Cerebellar nuclear complex (tissue), 1 donor: ENCODE measurements at places on chromosomes 7 and 10.

DNA sequence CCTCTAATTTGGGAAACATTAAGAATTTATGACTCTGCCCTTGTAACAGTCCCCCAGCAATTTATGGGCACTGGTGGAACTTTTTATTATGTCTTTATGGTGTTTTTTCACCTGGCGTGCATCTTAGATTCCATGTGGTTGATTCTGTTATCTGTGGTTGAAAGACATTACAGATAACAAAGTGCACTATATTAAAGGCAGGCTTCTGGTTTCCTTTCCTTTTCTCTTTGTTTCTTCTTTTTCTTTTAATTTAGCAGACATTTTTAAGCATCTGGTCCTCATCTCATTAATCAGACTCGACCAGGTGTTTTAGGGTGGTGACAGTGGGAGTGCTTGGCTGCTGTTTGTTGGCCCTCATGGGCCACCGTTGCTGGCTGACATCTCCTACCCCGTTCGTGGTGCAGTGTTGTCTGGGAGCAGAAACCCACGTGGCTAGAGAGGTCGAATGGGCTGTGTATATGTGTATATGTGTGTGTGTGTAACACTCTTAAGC lies 77.4 kb downstream of the LRMDA start:
- DNase-seq, result no peak

DNA sequence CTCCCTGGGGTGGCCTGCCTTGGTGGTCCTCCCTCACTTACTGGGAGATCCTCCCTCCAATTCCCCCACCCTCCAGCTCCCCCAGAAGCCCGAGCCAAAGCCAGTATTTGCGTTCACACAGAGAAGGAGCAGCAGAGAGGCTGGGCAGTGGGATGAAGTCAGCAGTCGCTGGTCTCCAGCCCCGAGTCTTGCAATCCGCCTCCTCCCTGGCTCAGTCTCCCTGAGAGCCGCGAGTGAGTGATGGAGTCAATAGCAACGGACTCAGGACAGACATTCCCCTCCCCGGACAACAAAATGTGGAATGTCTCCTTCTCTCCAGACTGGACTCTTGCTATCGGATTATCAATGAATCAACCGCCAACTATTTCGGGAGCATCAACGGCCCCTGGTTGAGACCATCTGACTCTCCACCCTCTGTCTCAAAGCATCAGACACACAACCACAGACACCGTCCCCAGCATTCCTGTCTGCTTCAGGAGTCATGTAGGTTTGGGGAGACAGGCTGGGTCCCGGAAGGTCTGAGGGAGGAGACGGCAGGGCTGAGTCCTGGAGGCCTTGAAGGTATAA lies 178.4 kb downstream of the SH3PXD2A start:
- DNase-seq, result no peak

- DNase-seq, result no peak
These were observed 20.0 kb downstream of the FOXI2 start for GRCh38 chr10:127757033-127757432.

- DNase-seq, result no peak
These were observed 16.4 kb upstream of the C10orf120 start for GRCh38 chr10:122716025-122716424.

DNA sequence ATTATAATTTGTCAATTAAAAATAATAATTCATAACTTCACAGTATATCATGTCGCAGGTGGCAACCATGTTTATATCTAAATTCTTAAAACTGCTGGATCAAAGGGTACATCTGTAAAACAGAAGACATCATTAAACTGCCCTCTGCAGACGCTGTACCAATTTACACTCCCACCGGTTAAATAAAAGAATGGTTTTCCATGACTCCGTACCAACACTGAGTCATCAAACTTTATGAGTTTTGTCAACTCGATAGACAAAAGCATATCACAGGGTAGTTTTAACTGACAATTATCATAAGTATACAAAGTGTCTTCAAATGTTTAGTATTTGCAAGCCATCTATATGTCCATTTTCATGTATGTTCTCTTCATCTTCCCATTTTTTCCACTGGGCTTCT lies 5.7 kb upstream of the GSTK1 start:
- DNase-seq, result no peak

GRCh38 chr7:19016140-19016539 lies 101.3 kb downstream of the TWIST1 start:
- no peak for DNase-seq

DNA sequence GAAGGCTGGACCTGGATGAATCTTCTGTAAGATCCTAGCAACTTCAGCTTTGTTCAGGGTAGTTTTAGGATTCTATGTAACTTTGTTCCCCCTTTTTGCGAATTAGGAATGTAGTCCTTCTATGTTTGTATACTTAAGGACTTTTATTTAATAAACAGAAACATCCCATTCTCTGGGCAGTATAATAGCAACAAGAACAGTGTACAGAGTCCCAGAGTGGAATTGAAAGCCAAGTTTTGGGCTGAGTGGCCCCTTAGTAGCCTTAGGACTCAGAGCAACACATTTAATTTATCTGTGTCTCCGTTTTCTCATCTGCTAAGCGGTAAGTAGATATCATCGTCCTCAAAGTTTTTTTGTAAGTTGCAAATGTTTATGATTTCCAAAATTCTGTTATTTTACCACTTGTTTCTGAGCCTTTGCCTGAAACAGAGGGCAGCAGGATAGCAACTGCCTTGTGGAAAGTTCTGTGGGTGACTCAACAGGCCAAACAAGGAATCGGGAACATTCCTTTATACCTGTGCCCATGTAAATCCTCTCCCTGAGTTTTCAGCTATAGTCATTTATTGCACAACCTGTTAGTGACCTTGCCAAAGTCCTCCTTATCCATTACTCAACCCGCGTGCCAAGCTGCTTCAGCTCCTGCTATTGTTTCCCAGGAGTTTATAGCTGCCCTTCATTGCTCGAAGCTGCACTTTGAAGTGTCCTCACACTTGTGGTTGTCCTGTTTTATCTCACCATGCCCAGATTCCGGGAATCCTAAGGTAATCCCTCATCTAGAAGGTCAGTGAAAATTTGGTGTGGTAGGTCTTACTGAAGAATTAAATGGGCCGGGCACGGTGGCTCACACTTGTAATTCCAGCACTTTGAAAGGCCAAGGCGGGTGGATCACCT lies 199.1 kb upstream of the AHR start:
- no peak for DNase-seq

GRCh38 chr7:99030457-99030856 lies 113.5 kb downstream of the SMURF1 start:
- no peak for DNase-seq

- DNase-seq, result no peak
These were observed 51.2 kb downstream of the INSYN2A start for GRCh38 chr10:127145173-127145572.

GRCh38 chr7:47231032-47231431 lies 350.9 kb downstream of the TNS3 start:
- no peak for DNase-seq

GRCh38 chr10:48437546-48437945 lies 131.1 kb downstream of the MAPK8 start:
- no peak for DNase-seq

- no peak for DNase-seq
These were observed 109.4 kb downstream of the PRKAG2 start for GRCh38 chr7:151767557-151767956.

DNA sequence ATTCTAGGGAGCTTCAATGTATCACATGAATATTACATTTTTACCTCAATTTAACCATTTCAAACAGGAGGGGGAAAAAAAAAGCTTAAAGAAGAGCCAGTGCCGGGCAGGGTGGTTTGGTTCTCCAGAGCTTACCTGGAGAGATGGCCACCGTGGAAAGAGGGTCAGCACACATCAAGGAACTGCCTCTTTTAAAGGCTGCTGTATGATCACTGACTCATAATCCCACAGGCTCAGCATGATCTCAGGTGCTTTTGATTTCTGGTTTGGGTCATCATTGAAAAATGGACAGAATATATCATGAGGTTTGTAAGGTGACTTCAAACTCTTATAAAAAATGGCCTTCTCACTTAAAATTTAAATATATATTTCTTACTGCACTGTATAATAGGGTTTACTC lies 67.5 kb upstream of the MDFIC start:
- DNase-seq, result no peak

DNA sequence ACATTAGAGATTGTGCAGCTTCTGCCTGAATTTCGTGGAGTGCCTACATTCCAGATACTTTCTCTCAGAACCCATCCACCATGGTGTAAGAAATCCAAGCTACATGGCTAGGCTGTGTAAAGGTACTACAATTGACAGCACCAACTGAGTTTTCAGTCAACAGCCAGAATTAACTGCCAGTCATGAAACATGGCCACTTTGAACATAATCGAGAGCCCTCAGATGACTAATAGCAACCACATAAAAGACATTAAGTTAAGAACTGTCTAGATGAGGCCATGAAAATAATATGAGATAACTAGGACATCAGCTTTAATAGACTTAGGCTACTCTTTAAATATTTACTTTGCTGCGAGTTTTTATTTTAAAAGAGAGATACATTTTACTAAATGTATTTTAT lies 1106.8 kb upstream of the LRRTM3 start:
- DNase-seq, result no peak

DNA sequence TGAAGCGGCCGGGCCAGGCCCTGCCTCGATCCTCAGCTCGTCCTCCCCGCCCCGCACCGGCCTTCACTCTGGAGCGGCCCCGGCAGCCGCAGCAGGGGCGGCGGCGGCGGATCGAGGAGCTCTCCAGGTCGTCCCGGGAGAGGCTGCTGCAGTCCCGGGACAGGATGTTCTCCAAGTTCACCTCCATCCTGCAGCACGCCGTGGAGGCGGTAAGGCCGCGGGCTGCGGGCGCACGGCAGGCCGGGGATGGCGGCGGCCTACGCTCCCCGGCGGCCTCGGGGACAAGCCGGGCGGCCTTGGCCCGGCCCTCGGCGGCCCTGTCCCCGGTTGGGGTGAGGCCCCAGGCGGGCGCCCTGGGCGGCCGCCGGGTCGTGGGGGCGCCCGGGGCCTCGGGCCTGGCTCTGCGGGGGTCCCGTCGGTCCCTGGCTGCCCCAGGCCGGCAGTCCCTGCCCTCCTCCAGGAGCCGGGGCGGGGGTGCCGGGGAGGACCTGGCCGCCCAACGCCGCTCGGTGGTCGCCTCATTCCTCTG lies 399 bp downstream of the FHIP2A start:
- DNase-seq, result no peak

DNA sequence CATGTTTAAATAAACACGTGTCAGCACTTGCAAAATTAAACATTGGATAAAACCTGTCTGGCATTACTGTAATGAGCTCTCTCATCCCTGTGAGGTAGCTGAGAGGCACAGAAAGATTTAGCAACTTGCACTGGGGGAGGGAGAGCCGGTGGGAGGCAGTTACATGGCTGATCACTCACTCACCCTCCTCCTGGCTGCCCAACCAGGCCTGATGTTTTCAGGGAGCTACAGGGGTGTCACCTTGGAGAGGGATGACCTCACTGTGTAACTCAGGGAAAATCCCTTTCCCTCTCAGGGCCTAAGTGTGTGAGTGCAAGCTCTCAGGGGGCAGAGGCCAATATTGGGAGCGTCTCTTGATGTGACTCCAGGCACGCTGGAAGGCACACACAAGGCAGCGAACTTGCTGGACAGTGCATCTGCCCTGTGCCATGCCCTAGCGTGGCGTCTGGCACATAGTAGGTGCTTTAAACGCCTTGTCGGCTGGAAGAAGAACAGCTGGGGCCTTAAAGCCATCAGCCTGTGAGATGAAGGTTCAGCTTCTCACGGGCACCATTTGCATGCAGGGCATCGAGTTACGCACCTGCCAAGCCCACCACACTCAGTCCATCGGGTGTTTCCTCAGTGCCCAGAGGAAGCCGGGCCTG lies 51.1 kb downstream of the ELFN1 start:
- DNase-seq, result no peak

DNA sequence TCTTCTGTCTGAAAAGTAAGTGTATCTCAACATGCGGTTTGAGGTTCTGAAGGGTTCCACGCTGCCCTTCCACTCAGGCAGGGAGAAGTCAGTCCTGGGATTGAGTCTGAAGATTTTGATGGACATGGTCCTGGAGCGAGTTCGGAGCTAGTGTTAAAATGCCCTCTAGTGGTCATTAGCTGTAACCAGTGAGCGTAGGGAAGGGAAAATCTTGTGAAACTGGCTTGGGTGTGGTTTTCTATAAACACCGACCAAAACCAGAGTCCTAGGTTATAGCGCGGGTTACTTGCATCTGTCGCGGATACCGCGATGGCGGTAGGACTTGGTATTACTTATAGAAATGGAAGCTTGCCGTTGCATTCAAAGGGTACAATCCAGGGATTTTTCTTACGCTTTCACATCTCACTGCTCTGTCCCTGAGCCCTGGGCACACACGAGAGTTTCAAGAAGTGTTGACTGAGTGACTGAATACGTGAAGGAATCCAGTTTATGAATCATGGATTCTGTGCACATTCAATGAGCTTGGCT lies 348.2 kb upstream of the C7orf33 start:
- peak; percentile 13 for DNase-seq
